ENCODE measurements at places on chromosomes 7 and 10.

- DNase-seq: no peak
Observed at GRCh38 chr7:31017032-31017675, 35.0 kb upstream of the ADCYAP1R1 start.

GRCh38 chr10:28965937-28966336, 288.6 kb downstream of the BAMBI start:
- no peak for DNase-seq

DNA sequence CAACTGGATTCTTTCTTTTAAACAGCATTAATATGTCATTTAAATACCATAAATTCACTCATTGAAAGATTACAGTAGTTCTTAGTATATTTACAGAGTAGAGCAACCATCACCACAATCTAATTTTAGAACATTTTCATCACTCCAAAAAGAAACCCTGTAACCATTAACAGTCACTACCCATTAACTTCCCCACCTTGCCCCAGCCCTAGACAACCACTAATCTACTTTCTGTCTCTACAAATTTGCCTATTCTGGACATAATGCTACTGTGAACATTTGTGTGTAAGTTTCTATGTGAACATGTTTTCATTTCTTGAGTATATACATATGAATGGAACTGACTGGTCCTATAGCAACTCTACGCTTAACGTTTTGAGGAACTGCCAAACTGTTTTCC, 42.4 kb downstream of the P4HA1 start:
- no peak for DNase-seq

GRCh38 chr10:44385696-44386441, 972 bp upstream of the CXCL12 start:
- no peak for DNase-seq
